ENCODE measurements at places on chromosomes 3 and 15.

GRCh38 chr3:89441141-89441540 lies 333.7 kb downstream of the EPHA3 start:
- no peak for DNase-seq

- no peak for DNase-seq
These were observed 18.4 kb upstream of the LRRK1 start for GRCh38 chr15:100900795-100901169.

GRCh38 chr15:58686286-58686685 lies 63.2 kb downstream of the ADAM10 start:
- DNase-seq: no peak

DNA sequence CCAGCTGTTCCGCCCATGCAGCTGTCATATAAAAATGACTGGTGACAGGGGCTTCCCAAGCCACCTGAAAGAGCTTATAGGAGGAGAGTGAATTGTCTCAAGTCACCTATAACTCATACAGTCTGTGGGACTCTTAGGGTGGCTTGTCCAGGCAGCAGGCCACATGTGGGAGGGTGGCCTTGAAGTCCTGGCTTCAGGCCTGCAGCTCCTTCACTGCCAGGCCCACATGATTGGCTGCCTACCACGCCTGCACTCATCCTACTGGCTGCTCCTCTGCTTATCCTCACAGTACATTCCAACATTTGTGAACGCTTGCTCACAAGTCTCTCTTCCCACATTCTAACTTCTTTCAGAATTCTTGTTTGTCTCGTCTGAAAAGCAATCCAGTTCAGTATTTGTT lies 41.1 kb upstream of the TIPARP start:
- DNase-seq: no peak

DNA sequence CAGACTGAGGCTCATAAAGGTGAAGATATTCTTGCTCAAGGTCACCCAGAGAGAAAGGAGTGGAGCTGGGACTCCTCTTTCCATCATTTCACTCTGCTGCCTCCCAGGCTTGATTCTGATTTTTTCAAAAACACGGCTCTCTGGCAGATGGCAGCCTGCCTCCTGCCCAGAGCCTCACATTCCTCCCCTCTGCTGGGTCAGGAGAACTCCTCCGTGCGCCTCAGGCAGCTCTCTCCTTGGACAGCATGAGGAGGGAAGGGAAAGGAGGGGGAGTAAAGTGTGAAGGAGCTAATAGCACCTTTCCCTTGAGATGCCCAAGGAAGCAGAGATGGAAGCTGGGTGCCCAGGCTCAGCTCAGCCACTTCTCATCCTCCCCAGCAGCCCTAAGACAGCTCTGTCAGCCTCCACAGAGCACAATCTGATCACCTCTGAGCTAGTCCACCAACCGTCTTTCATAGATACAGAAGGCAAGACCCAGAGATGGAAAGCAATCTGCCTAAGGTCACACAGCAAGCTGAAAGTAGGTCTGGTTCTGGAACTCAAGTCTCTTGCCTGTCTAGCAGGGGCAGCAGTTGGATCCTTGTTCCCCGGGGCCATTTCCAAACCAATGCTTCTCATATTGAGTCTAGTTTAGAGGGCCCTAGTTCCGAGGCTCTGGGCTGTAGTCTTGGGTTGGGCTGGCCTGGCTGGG lies 3.5 kb downstream of the RLBP1 start:
- no peak for DNase-seq

- DNase-seq: no peak
These were observed 4.4 kb downstream of the INSYN1 start for GRCh38 chr15:73748730-73749129.

- DNase-seq: peak; percentile 26
These were observed 863 bp downstream of the PSMA4 start for GRCh38 chr15:78540871-78541743.

GRCh38 chr3:170154569-170155143 lies 26.9 kb downstream of the PHC3 start:
- DNase-seq: no peak

GRCh38 chr3:126356373-126357264 lies 589 bp downstream of the KLF15 start:
- DNase-seq: peak; percentile 7

DNA sequence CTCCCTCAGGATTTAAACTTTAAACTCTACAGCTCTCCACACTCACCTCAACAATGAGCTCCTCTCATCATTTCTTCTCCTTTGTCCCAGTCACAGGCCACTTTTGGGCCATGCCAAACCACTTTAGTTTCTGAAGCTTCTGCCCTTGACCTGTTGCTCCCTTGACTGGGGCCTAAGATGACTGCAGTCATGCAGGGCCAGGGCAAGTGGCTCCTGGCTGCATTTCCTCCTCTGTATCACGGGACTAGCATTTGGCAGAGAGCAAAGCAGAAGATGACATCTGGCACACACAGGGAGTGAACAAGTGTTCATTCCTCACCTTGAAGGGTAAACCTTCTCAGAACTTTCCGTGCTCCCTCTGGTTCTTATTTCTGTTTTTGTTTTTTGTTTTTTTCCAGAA lies 136.9 kb downstream of the PDE8A start:
- DNase-seq: no peak

DNA sequence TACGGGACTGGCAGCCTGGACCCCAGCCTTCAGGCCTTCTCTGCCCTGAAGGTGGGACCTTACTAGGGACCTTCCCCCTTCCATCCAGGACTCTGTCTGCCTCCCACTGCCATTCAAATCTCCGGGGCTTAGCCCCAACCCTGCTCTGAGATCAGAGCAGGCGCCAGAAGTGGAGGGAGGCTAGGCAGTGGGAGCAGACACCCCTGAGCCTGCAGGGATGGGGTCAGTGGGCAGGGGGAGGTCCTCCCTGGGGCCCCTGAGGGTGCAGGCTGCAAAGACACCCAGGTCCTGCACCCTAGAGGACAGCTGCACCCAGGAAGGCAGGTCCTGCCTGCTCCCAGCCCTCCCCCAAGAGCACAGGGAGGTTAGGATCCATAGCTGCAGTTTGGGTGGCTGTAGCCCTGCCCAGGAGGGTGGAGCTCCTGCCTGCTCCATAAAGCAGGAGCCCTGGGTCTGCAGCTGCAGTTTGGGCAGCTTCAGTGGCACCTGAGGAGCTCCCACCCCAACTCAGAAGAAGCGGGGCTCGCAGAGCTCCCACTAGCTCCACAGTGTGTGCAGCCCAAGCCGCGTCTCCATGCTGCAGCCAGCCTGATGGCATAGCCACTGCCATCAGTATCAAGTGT lies 8.1 kb upstream of the POC1A start:
- DNase-seq: no peak

DNA sequence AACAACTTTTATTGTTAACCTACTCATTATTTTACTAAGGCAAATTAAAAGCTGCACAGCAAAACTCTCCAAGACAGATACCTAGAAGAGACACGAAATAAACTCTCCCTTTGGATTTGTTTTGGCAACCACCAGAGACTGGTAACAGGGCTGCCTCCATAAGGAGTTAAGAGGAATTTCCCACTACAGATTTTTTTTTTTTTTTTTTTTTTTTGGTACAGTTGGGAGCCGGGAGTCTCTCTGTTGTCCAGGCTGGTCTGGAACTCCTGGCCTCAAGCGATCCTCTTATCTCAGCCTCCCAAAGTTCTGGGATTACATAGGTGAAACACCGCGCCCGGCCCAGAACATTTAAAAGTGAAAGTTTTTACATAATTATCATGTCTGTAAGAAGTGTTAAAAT lies 73.6 kb upstream of the VGLL4 start:
- no peak for DNase-seq

DNA sequence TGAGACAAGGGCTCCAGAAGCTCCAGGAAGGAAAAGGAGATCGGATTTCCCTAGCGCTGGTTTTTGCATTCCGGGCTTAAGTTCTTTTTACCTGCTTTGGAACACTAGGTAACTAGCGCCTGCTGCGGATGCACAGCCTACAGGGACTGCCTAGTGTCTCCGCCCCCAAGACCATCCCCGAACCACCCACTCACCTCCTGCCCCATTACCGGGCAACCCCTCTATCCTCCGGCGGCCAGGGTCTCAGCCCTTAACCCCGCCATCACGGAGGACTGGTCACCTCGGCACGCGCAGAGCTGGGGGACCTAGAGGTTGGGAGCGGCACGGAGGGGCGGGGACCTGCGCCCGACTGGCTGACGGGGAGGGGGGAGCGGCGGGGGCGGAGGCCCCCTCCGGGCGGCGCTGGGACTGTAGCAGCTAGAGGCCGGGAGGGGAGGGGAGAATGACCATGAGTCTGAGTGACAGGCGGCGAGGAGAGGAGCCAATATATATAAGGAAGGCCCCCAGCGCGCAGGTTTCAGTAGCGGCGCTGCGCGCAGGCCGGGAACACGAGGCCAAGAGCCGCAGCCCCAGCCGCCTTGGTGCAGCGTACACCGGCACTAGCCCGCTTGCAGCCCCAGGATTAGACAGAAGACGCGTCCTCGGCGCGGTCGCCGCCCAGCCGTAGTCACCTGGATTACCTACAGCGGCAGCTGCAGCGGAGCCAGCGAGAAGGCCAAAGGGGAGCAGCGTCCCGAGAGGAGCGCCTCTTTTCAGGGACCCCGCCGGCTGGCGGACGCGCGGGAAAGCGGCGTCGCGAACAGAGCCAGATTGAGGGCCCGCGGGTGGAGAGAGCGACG lies at the start of gene DLL4:
TSS of gene DLL4 (plus strand) at position 520 of the 839 bp plus-strand sequence. CDS start 329 bp downstream, outside the sequence.
- DNase-seq: peak; percentile 56

DNA sequence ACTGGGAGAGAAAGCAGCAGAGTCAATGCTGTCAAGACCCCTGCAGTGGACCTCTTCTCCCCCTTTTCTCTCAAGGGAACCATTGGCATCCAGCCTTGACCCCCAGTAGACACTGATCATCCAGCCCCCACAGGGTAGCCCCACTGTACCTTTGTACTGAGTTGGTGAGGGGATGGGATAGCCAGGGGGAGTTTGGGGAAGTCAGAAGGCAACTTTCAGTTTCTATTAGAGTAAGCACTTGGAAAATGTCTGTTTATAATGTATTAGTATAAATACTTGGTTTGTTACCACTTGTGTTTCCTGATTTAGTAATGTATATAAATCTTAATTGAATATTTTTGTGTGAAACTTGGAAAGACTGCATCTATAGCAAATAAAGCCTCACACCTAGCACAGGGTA lies 25.0 kb downstream of the DAG1 start:
- no peak for DNase-seq

GRCh38 chr3:140403079-140403478 lies 274.8 kb upstream of the TRIM42 start:
- no peak for DNase-seq

DNA sequence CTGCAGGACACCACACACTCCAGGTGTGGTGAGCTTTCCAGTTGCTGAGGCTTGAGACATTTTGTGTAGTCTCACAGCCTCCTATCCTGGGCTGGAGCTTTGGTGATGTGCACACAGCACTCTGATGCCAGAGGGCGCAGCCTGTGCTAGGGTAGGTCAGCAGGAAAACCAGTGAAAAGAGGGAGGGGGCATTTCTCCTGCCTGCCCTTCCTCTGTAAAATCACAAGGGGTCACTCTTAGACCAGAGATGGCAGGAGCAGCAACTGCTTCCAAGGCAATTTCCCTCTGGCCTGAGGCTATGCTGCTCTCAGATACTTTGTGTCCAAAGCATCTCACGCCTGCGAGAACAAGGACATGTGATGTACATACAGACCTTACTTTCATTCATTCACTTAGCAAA lies 16.5 kb upstream of the MUSTN1 start:
- peak; percentile 12 for DNase-seq

DNA sequence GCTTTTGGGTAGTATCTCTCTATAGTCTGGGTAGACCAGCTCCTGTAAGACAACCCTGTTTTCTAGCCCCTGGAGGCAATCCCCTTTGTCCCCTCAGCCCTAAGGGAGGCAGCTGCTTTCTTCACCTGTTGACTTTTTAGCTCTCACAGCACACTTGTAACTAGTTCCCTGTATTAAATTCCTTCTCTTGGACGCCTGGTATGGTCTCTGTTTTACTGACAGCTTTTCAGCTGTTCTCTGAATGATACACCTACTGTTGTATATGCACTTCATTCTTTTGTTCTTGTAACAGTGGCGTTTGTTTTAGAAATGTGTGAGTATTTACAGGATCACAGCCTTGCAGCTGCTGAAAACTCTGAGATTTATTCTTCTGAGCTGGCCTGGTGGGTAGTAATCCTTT lies 413.0 kb upstream of the RBMS3 start:
- DNase-seq: no peak

DNA sequence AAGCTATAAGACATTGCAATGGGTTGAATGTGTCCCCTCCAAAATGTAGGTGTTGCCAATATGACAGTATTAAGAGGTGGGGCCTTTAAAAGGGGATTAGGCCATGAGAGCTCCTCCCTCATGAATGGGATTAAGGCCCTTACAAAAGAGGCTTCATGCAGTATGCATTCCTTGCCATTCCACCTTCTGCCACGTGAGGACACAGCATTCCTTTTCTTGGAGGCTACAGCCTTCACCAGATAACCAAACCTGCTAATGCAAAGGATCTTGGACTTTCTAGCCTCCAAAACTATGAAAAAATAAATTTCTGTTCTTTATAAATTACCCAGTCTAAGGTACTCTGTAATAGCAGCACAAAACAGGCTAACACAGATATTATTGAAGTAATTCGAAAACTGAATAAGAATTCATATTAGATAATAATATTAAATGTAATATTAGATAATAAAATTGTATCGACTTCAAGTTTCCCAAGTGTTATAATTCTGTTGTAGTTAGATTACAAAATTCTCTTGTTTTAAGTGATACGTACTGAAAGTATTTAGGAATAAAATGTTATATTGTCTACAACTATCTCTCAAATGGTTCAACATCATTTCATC lies 29.4 kb upstream of the ATP8B4 start:
- no peak for DNase-seq

GRCh38 chr15:45347033-45347432 lies 31.3 kb downstream of the GATM start:
- DNase-seq: no peak

DNA sequence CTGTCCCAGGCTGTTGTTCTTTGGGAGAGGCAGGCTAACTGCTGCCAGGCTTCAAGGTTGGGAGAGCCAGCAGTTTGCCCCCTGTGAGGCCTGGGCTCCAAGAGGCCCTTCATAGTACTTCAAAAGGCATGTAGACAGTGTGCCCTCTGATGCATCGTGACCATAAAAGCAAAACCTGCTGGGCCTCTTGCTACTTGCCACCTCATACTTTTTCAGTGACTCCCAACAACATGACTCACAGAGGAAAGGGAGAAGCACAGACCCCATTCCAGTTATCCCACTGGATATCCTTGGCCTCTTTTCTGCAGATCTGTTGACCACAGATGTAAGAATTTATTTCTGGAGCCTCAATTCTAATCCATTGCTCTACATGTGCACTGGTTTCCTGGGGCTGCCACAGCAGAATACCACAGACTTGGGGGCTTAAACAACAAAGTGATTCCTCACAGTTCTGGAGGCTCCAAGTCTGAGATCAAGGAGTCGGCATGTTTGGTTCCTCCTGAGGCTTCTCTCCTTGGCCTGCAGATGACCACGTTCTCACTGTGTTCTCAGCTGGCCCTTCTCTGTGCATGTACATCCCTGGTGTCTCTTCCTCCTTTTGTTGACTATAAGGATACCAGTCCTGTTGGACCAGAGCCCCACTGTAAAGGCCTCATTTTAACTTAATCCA lies 8.9 kb upstream of the NSMCE3 start:
- DNase-seq: no peak

GRCh38 chr3:183085634-183086390 lies 13.5 kb downstream of the MCCC1 start:
- no peak for DNase-seq
